Mucosa of descending colon (tissue), 3 donors: ENCODE measurements at places on chromosomes 13 and 19. TPM values are rescaled to one million over a fixed set of nuclear protein-coding genes. Genes with fewer than 3 reads are reported as not detected.

DNA sequence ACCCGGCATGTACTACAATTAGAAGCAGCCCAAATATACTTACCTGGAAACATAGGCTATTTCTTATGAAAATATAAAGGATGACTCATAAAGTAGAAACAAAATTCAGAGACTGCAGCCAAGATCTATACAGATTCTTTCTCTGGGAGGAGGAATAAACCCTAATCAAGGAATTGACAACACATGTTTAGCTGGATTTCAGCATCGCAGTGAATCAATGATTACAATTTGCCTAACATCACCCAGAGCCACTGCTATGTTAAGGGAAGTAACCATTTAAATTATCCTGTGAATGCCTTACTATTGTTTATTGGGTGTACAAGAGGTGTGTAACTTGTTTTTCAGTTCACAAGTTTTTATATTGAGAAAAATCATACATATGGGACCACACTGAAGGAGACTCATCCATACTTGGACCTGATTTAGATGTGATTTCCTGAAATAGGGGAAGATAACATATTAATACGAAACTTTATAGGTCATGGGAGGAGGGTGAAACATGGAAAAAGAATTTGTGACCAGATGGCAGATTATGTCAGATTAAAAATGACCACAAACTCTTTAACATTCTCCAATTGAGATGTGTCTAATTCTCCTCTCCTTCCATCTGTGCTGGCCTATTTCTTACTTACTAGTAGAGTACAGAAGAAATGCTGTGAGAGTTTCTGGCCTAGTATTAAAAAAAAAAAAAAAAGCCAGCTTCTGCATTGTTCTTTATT is 1168.4 kb downstream of the SLITRK1 start:
- no peak for DNase-seq

DNA sequence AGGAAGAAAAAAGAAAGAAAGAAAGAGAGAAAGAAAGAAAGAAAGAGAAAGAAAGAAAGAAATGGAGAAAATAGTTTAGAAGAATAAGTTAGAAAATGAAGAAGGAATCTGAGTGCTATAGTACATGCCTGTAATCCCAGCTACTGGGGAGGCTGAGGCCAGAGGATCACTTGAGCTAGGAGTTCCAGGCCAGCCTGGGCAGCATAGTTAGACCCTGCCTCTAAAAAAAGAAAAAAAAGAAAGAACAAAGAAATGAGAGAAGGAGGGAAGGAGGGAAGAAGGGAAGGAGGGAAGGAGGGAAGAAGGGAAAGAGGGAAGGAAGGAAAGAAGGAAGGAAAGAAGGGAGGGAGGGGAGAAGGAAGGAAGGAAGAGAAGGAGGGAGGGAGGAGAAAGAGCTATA is 1339.8 kb downstream of the OLFM4 start:
- no peak for DNase-seq

- DNase-seq: no peak
These were observed at the start of gene SYCN for GRCh38 chr19:39203372-39204341. TSS of gene SYCN (minus strand) at chr19:39204263. CDS start at chr19:39204254, 9 bp downstream.

DNA sequence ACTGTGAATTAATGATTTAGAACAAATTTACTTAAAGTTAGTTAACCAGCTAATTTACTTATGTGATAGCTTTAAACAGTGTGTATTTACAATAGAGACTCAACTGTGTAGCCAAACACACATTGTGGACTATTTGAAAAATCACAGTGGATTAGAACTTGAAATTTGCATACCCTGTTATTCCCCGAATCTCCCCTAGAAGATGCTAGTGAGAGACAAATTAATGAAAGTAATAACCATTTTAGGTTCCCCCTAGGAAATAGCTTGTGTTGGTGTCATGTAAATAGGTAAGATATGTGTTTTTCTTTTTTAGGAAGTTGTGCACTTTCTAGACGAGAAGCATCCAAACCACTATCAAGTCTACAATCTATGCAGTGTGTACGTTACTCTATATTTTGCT is 98.5 kb downstream of the C1QTNF9 start:
- DNase-seq: no peak

DNA sequence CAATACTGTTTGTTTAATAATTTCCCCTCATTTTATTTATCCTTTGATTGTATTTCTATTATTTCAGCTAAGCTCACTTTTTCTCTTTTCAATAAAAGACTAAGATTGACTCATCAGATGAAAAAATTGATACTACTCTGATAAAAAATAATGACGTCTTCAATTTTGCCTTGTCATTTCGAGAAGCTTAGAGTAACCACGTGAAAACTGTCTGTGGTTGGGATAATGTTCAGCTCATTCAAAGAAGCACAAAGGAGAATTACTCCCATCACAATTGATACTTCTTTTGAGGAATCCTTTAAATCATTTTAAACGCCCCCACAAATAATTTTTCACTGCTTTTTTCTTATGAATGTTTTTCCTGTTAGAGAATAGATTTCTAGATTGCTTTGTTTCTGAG is 318.7 kb upstream of the SLITRK1 start:
- DNase-seq: no peak

DNA sequence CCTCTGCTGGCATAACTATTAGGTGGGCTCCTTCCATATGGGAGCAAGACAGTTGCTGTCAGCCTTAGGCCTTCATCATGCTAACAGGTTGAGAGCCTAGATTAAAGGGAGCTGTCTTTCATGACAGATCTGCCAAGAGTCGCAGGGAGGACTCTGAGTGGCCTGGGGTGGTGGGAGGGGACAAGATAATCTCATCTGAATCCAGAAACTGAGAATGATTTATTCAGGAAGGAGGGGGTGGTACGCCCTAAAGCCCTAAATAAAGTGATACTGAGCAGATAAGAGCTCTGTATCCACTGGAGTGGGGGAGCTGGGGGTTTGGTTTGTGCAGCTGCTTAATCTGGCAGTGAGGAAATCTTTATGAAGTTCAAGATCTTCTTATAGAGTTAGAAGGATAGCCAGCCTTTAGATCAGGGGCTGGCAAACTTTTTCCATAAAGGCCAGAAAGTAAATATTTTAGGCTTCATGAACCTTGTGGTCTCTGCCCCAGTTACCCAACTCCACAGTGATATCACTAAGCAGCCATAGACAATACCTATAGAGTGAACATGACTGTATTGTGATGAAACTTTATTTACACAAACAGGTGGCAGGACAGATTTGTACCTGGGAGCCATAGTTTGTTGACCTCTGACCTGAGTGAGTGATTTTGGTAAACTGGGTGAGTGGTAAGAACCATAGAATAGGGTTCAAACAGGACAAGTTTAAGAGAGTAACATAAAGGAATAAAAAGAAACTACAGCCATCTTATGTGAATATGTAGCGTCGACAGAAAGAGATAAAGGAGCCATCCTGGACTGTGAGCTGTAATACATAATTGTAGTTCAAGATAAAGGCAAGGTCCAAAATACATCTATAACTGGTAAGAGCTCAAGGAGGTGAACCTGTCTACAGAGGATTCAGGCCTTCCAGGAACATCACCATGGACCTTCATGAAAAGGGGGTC is 9.8 kb upstream of the STK24 start:
- DNase-seq: no peak

The SLC1A5 gene
- 89.2 TPM for total RNA-seq

The ZNF846 gene
- 13.4 TPM for total RNA-seq

The HCST gene
- 7.9 TPM for total RNA-seq
